K562 (cell line): ENCODE measurements at places on chromosomes 1 and 21.

- DNase-seq: no peak
Measured at GRCh38 chr1:149899460-149900284, at the start of gene BOLA1. BOLA1 (plus strand) TSS chr1:149899568; CDS start chr1:149900060, 492 bp downstream.

DNA sequence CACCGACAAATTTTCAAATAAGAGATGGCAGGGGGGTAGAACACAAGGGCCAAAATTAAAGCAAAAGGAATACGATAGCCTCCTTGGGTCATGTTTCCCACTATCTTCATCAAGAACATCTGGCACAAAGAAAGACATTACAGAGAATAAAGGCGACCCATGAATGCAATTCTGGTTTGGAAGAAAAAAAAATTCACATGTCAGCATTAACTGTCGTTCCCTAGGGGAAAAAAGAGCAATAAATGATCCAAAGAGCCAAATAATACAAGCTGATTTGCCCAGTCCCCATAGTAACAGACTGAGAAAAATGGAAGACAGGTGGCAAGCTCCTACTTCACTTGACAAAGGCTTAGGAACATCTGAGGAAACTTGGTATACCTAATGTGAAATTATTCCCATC, 4.5 kb downstream of the STIL start:
- DNase-seq: no peak

DNA sequence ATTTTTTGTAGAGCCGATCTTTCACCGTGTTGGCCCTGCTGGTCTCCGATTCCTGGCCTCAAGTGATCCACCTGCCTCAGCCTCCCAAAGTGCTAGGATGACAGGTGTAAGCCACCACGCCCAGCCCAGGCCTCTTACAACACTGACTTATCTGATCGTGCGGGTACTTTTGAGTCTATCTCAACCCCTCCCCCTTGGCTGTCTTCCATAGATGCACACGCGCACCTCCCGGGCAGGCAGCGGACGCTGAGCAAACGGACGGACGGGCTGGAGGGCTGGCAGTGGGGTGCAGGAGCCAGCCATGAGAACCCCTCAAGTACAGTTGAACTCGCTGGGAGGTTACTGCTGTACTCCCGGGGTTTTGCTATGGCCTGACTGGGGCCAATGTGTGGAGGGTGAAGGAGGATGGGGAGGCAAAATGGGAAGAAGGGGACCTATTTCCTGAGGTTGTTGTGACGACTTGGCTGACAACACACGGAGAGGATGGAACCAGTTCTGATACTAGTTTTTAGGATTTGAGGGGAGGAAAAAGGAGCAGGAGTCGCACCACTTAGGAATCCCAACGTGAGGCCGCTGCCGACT, 959 bp downstream of the CD58 start:
- peak; percentile 83 for DNase-seq

DNA sequence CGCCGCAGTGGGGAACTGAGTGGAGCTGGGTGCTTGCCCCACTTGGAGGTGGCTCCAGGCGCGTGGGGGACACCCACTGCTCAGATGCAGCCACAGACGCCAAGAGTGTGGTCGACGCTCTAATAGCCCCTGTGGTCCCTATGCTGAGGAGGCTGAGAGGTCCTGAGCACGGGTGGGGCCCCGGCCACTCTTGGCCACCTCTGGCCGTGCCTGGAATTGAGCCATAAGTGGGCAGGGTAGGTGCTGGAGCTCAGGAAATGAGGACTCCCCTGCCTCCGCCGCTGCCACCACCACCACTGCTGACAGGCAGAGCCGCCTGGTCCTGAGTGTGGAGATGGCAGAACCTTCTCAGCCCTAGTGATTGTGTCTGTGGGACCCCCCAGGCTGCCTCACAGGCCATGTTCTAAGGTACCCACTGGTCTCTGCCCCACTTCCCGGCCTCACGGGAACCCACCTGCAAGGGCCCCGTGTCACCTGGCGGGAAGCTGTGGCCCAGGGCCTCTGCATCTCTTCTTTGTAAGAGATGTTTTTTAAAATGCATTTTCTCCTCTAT, 34.6 kb upstream of the DIP2A start:
- no peak for DNase-seq

- DNase-seq: no peak
Measured at GRCh38 chr21:33849834-33850233, 65.8 kb downstream of the ATP5PO start.

- peak; percentile 38 for DNase-seq
Measured at GRCh38 chr1:112172294-112172882, 182.9 kb upstream of the KCND3 start.

- no peak for DNase-seq
Measured at GRCh38 chr1:10265900-10266299, 55.5 kb downstream of the KIF1B start.

- no peak for DNase-seq
Measured at GRCh38 chr1:65703853-65704252, 88.8 kb upstream of the PDE4B start.
